GM12865 (cell line): ENCODE measurements at places on chromosomes 3 and 15.

DNA sequence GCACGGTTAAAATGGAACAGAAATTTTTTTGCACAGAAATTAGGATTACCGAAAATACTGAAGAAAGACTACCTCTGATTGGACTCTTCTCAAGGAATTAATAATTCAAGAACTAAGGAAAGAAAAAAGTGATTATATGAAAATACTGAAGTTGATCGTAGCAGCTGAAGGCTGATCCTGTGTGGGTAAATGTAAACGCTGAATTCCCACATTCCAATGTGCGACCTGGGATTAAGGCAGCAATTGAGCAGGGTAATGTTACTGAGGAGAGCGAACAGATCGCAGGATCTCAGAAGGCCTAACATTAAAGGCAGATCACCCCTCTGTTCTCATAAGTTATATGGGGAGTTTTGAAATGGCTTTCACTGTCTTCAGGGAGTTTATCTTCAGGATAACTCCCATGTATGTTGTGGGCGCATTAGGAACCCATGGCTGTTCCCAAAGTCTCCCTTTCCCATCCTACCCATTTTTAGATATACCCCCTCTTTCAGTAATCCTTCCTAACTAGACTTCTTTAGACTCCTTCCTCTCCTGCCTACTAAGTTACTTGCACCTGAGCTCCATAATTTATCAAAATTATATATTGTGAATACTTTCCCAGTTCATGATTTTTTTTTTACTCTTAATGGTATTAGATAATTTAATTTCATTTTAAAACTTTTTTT lies 1.0 kb upstream of the UBL7 start:
- peak; percentile 15 for DNase-seq

GRCh38 chr15:89781891-89782618 lies 5.9 kb downstream of the MESP2 start:
- DNase-seq: peak; percentile 59

- no peak for DNase-seq
Measured at GRCh38 chr15:27408428-27408827, 437.4 kb downstream of the GABRG3 start.

DNA sequence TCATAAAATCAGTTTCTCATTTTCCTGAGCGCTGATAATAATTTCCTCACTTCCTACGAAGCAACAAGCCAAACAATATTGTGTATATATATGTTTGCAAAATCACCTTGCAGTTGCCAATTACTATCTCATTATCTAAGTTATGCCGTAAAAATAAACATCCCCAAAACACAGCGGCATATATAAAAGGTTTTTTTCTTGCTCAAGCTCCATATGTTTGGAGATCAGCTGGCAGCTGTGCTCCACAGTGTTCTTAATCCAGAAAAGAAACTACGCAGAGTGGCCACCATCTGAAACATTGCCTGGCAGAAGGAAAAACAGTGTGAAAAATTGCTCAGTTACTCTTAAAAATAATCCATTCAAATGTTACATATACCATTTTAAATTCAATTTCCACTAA lies 951.4 kb downstream of the PLOD2 start:
- no peak for DNase-seq

- no peak for DNase-seq
Measured at GRCh38 chr3:162077108-162077507, 580.5 kb downstream of the OTOL1 start.

DNA sequence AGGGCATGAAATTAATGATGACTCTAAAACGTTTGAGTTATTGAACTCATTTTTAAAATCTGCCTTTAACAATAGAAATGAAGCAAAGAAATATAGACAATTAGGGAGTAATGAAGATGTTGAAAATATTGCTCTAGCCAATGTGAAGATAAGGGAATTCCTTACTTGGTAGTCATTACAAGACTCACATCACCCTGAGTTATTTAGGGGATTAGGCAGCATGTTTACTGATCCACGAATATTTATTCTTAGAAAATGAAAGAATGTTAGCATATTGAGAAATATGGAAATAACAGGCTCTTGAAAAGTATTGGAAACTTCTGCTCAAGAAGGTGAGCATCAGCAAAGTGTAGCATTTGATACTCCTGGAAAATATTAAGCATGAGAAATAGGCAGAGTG lies 398.1 kb upstream of the ARPP21 start:
- DNase-seq: no peak

DNA sequence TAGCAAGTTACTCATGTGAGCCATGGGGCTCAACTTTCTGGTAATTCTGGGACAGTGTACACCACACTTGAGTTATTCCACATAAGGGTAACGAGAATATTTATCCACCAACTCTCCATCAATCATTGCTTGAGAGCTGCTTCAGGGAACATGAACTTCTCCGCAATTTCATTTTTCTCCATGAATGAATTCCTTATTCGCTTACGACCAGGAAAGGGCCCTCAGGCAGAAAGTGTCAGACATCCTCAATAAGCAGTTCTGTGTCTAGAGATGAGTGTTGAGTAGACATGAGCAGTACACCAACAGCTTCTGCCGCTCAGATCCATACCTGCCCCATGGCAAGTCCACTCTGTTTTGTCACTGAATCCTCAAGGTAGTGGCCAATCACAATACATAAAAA lies 24.8 kb upstream of the IQCF2 start:
- DNase-seq: no peak

DNA sequence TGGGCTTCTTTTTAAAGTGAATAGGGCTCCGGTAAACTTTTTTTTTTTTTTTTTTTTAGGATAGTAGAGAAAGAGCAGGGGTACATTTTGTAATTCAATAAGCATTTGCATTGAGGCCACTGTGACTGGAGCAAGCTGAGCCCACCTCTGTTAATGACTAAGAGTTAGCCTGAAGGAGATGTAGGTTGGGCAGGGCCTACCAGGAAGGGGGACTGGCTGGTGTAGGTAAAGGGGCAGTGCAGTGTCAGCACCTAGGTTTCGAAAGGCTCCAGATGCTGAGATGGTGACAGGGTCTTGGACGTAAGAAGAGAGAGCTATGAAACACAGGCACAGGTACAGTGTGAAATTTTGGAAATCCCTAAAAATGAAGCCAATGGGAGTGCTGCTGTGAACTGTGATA lies 30.7 kb downstream of the LPP start:
- DNase-seq: no peak

- DNase-seq: no peak
Measured at GRCh38 chr3:183369117-183369516, 59.3 kb downstream of the MCF2L2 start.

DNA sequence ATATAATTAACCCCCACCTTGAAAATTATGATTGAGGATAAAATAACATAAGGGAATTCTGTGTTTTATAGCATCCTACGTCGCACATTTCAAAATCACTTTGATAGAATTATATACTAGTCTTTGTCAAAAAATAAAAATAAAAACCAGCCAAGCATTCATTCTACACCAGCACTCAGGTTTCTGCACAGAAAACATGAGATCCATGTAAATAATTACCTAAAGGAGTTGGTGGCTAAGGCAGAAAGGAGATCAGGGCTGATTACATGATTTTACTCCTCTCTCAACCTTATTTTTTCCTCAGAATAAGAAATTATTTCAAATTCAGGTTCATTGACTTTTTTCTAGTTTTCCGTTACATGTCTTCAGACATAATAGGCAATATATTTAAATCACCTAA lies 194.5 kb downstream of the PLCH1 start:
- DNase-seq: no peak

DNA sequence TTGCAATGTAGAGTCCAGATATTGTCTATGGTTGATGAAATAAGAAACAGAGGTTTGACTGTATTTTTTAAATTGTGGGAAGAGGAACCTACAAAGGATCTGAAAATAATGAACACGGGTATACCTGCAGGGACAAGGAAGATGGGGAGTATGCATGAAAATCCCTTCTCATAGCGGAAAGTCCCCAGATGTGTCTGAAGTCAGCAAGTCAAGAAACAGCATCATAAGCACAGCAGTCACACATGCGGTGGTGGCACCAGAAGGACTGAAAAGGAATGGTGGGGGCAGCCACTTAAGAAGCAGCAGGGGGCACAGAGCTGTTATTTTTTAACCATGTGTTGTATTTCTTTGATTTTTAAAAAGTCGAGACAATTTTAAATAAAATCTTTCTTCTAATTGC lies 4.7 kb downstream of the MRPS11 start:
- DNase-seq: peak; percentile 53

DNA sequence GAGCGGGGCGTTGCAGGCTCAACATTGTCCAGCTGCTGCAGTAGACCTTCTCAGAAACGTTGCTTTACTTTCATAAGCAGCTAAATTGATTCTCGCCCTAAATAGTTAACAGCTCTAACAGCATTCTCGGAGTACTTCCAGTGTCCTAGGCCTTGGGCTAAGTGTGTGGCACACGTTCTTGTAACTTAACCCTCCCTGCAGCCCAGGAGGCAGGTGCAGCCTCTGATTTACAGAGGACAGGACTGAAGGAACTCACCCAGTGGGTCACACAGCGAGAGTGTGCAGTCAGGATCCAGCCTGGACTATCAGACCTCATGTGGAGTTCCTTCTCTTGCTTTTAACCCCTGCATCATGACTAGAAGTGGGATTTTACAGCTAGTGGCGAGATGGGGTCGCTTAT lies 312.8 kb upstream of the C2CD4B start:
- DNase-seq: no peak

DNA sequence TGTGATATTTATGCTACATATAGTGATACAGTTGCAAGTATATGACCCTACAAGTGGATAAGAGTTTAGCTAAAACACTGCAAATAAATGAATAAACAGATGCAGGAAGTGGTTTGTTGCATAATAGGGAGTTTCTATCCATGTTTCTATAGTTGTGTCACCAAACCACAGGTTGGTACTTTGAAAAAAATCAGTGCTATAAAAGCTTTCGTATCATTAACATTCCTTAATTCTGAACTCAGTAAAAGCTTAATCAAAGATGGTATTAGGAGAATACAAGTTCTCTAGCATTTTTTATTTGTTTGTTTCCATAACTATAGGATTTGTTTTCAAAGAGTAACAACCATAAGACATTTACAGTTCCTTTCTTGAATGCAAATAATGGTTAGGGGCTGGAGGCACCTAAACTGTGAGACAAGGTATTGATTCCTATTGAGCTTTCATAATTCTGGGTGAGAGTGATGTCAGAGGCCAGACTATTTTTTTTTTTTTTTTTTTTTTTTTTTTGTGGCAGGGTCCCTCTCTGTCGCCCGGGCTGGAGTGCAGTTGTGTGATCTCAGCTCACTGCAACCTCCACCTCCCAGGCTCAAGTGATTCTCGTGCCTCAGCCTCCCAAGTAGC lies 29.6 kb downstream of the CPOX start:
- DNase-seq: peak; percentile 91

- DNase-seq: no peak
Measured at GRCh38 chr3:61772456-61772855, 211.1 kb downstream of the PTPRG start.

DNA sequence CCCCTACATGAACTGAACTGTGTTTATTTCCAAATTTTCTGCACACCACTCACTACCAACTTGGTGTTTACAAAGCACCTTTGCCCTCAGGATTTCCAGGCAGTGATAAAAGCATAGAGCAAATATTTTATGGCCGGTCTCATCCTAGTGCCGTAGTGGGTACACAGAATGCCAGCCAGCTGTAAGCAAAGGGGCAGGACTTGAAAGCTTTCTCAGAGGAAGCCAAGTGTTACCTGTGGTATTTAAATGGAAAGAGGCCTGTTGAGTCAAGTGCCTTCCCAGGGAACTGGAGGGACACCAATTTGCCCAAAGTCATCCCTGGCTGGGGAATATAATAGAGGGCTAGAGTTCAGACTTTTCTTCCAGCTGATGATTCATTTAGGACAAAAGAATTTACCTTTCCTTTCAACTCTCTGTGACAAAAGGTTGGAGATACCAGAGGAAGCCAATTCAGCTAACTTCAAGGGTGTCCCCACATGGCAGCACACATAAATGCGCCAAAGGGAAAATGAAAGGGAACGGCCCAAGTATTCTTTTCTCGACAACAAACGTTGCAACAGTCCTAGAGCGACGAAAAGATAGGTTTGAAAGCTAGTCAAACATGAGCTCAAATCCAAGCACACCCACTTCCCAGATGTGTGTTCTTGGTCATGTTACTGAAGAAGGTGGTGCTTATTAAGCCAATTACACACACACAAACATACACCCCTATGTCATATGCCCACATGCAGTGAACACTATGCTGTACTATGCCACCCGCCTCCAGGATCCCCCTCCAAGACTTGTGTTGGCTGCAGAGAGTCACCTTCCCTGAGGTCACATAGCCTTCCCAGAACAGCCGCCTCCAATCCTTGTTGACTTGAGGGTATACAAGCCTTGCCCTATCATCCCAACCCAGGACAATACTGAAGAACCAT lies 27.7 kb downstream of the MAGI1 start:
- no peak for DNase-seq

GRCh38 chr15:31020542-31020941 lies 29.1 kb upstream of the MTMR10 start:
- no peak for DNase-seq

DNA sequence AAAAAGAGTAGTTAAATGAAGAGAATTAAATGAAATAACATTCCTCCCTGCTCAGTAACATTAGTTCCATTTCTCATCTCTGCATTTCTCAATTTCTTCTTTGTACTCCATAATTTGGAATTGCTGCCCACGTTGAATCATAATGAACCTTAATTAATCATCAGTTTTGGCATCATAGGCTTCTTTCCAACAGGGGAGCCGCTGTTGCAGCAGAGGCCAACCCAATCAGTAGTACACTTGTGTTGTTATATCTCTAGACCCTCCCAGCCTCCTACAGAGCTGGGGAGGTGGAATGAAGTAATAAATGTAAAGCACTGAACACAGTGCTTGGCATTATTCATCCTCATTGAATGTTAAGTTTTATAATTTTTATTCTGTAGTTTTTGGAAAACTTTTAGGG lies 240.7 kb downstream of the CHST2 start:
- DNase-seq: no peak

DNA sequence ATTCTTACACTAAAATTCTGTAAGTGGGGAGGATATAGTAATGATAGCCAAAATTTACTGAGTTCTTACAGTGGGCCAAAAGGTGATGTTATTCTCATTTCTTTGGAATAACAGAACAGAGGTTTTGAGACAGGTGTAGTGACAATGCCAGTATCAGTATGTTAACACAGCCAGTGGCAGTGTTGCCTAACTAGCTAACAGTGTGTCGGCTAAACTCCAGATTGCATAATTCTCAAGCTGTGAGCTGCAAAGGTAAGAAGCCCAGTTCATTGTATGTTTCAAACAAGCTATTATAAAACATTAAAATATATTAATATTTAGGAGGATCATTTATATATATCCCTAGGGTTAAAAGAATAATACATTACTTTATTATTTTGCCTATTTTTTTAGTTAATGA lies 920 bp downstream of the SLC15A2 start:
- no peak for DNase-seq

- no peak for DNase-seq
Measured at GRCh38 chr3:134768116-134768515, 26.9 kb upstream of the EPHB1 start.
